ENCODE measurements at places on chromosomes 1 and 21.

DNA sequence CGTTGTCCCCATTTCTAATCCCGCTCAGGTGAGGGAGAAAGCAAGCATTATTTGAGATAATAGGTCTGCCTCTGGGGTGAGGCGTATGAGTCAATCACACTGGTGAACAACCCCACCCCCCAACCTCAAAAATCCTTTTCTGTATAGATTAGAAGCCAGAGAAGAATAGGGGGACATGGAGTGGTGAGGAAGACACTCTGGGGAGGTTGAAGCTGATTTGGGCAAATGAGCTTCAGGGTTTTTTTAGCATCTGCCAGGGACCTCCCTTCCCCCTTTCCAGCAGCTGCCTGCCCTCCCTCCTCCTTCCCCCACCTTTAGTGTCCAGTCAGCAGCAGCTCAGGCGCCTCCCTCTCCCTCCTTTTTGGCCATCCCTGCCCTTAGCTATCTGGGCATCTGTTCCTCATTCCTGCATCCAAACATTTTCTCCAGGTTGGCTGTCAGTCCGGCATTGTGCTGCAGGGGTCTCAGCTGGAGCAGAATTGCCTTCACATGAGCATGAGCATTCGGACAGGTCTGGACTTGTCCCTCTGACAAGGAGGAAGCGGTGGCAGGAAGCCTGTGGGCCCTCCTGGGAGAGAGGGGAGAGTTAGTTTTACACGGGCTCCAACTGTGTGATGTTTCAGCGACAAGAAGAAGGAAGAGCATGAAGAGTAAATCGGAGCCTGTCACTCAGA, 30.8 kb upstream of the PTGFRN start:
- DNase-seq = peak; percentile 47

GRCh38 chr1:93675931-93676330, 5.7 kb downstream of the BCAR3 start:
- no peak for DNase-seq

GRCh38 chr1:240352769-240353168, 259.2 kb downstream of the GREM2 start:
- DNase-seq = no peak

GRCh38 chr1:226602186-226603021, 53.8 kb downstream of the STUM start:
- DNase-seq = no peak

DNA sequence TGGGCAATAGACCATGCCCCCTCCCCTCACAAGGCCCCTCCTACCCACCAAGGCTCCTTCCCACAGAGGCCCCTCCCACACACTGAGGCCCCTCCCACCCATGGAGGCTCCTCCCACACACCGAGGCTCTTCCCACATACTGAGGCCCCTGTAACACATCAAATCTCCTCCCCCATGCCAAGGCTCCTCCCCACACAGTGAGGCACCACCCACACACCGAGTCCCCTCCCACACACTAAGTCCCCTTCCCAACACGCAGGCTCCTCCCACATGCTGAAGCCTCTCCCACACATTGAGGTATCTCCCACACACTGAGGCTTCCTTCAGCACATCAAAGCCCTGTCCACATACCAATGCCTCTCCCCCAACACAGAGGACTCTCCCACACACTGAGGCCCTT, 391.8 kb downstream of the CAMTA1 start:
- DNase-seq = no peak

DNA sequence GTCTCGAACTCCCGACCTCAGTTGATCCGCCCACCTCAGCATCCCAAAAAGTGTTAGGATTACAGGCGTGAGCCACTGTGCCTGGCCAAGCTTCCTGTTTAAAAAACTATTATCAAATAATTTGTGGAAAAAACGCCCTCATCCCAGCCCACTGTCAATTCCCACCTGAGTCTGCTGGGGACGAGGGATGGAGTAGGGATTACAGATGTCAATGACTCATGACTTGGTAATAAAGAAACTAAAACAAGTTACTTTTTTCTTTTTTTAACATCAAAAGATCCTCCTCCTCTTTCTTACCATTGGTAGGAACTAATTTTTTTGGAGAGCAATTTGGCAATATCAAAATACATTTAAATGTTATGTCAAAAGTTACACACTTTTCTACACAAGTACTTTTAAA, 9.7 kb downstream of the CNN3 start:
- DNase-seq = no peak

DNA sequence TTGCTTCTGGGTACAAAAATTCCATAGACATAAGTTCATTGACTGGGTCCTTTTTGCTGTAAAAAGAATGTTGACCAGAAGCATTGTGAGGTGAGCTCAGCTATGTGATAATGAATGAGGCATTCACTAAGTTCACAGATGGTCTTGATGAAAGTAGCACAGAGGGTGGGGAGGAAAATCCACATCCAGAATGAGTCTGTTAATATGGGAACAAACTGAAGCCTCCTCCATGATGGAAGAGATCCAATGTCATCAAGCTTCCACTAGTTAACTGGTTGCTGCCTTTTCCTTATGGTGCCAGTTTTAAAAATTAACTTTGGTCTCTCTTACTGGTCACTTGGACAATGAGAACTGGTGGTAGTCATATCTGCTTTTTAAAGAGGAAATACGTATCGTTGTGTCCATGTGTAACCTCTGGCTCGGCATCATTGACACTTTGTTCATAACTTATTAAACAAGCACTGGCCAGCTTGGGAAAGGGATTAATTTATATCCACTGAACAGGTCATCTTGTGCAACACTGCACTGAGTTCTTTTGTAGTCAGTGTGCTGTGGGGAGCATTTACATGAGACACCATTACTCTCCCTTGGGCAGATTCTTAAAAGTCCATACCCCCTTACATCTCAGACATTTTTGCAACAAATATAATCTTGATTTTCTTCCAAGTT, 88.6 kb downstream of the ADAMTS1 start:
- DNase-seq = no peak

DNA sequence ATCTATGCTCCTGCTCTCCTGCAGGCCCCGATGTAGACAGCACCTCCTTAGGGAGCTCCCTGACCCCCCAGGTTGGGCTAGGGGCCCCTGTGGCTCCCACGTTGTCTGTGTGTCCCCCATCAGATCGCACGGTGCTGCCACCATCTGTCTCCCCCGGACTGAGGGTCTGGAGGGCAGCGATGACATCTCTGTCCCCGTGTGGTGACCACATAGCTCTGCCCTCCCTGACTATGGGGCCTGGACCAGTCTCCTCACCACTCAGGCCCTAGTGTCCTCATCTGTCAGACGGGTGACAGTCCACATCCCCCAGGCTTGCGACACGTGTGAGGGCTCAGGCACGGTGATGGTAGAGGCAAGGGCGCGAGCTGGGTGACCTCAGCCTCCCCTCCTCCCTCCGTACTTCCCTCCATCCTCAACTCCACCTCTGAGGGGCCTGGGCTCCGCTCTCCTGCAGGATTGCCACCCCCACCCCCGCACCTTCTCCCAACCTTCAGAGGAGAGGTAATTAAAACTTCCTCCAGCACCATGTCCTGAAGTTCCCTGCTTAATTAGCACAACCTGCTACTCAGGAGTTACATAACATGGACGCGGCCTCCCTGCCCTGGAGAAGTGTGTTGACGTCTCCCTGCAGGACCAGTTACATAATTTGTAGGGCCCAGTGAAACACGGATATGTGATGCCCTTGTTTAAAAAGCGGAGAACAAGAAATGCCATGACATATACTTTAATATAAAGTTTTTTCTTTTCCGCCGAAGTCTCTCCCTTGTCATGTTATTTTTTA, 288.2 kb downstream of the PTPRU start:
- DNase-seq = no peak

DNA sequence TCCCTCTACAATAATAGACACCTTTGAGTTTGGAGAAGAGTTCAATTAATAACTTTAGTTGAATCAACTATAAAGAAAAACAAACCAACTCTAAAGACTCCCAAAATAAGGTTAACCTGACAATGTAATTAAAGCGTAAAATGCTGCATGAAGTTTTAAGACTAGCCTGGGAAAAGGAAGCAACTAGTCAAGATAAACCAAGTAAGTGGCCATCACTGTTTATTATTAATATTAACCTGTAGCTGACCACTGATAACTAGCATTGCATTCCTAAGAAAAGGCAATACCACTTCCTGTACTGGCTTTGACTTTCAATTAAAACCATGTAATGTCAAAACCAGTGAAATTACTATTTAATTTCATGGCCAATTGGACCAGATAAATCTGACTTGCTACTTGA, 3.0 kb downstream of the PPP1R15B start:
- DNase-seq = no peak

GRCh38 chr1:40385437-40386358, 12.2 kb downstream of the SMAP2 start:
- no peak for DNase-seq

DNA sequence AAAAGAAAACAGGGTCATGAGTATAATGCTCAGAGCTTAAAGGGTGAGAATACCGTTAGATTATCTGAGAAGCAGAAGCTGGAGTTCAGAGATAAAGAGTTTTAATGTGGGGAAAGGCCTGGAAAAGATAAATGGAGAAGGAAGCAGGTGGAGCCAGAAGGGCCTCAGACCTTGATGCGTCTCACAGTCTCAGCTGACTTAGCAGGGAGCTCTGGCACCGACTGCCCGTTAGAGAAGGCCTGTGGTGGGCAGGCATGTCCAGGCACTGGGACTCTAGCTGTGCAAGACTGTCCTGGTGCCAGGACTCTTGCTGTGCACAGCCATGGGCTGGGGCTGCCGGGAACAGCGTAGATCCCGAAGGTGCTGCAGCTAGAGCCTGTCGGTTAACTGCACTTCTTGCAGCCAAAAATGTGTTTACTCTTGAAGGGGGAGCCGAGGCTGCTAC, 3.8 kb upstream of the SLAMF9 start:
- DNase-seq = peak; percentile 43

- DNase-seq = no peak
Observed at GRCh38 chr1:216686860-216687766, 36.1 kb downstream of the ESRRG start.

- DNase-seq = peak; percentile 42
Observed at GRCh38 chr1:157234705-157235273, 96.6 kb upstream of the ETV3 start.

DNA sequence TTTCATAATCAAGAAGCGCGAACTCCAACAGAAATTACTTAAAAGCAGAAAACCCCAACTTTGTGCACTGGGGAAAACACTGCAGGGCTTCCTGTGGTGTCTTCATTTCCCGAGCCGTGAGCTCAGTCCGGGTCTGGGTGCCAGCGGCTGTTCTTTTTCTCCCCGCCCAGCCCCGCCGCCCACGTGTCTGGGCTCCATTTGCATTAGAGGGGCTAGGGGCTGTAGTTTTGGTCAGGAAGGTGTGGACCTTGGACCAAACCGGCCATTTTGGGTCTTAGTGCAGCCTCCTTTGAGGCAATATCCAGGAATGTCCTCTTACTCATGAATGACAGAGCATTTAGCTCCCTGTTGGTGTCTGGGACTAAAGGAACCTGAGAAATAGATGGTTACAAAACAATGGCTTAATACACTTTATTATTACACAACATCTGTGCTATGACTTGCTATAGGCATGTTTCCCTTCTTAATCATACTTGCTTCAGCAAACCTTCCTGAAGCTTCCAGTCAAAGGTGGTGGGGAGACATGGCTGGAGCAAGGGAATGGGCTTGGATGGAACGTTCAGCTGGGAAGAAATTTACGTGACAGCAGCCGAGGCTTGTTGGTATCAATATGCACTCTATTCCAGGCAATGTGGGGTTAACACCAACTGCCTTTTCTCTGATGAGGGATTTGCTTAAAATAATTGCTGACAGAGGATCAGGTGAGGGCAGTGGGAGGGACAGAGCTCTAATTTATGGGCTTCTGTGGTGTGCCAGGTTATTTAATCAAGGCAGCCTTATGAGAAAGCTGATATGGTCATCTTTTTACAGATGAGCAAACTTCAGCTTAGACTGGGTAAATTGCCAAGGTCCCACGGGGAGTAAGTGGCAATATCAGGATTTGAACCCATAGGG, 1.1 kb downstream of the AGTRAP start:
- peak; percentile 73 for DNase-seq

- no peak for DNase-seq
Observed at GRCh38 chr1:10085076-10085475, 52.3 kb downstream of the UBE4B start.

GRCh38 chr1:180920193-180920592, 7.5 kb downstream of the KIAA1614 start:
- no peak for DNase-seq

DNA sequence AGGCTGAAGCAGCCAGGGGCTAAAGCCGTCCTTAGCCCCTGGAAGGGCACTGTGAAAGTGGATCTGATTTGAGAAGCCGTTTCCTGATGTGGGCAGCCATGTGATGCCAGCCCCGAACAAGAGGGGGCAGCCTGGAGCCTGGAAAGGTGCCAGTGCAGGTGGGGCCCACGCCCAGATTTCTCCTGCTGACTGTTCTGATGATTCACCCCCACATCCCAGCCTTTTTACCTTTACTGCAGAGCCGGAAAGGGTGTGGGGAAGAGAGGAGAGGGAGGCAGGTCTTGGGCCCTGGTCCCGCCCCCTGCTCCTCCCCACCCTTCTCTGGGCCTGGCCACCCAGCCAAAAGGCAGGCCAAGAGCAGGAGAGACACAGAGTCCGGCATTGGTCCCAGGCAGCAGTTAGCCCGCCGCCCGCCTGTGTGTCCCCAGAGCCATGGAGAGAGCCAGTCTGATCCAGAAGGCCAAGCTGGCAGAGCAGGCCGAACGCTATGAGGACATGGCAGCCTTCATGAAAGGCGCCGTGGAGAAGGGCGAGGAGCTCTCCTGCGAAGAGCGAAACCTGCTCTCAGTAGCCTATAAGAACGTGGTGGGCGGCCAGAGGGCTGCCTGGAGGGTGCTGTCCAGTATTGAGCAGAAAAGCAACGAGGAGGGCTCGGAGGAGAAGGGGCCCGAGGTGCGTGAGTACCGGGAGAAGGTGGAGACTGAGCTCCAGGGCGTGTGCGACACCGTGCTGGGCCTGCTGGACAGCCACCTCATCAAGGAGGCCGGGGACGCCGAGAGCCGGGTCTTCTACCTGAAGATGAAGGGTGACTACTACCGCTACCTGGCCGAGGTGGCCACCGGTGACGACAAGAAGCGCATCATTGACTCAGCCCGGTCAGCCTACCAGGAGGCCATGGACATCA, at the start of gene SFN:
Gene SFN, plus strand, starts transcription at position 369 of the 904 bp plus-strand sequence. Its CDS starts 64 bp downstream, at position 433.
- peak; percentile 96 for DNase-seq

- DNase-seq = no peak
Observed at GRCh38 chr21:42669041-42669440, 15.6 kb downstream of the PDE9A start.

- no peak for DNase-seq
Observed at GRCh38 chr1:218604217-218604616, 259.1 kb downstream of the TGFB2 start.

- no peak for DNase-seq
Observed at GRCh38 chr1:158327481-158327880, 3.9 kb downstream of the CD1B start.

DNA sequence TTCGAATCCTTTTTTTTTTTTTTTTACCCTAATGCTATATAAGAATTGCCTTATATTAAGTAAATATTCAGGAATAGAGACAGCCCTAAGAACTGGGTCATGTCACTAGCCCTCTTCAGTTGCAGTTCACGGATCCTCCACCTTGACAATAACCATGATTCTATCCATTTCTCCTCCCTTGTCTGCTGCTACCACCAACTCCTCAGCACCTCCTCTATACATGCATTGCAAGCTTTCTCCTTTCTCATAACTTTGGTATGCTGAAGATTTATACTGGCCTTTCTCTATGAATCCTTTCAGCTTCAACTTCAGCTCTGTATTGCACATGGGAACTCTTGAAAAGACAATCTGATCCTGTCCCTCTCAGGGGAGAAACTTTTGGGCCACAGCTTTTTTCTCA, 14.3 kb upstream of the DR1 start:
- no peak for DNase-seq
